Fibroblast of skin of scalp (primary cell): ENCODE measurements at places on chromosomes 4 and X.

GRCh38 chrX:54422168-54422567, 18.0 kb upstream of the TSR2 start:
- DNase-seq = no peak

DNA sequence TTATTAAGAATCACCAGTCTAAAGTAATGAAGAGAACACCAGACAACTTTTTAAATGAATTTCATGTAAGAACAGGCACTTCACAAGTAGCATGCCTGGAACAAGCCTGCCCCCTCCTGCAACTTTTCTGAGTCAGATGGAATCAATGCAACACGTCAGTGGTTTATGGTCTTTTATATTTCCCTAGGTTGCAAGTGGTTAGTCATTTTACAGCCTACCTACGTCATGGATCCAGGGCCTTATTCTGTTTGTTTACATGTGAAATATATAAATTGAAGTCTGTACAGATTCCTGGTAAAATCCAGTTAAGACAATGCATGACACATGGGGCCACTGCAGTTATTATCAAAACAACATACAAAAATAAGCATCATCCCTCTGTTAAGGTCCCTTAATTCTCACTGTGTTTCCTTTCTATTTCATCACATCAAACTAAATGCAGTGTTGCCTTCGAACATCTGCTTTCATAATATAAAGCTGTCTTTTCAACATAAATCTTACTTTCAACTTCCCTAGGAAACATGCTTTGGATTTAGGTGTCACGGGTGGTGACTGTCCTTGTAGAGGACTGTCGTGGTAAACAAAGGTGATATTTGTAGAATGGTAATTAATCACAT, 309.3 kb downstream of the FRMPD4 start:
- DNase-seq = peak; percentile 84

- DNase-seq = no peak
Observed at GRCh38 chrX:1397441-1398270, 5.7 kb upstream of the SLC25A6 start.

DNA sequence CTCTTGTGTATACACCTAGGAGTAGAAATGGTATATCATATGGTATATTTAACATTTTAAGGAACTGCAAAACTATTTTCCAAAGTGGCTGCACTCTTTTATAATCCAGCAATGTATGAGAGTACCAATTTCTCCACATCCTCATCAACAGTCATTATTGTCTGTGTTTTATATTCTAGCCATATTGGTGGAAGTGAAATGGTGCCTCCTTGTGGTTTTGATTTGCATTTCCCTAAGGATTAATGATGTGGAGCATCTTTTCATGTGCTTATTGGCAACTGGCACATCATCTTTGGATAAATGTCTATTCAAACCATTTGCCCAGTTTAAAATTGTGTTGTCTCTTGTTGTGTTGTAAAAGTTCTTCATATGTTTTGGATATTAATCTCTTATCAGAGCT, 9.6 kb downstream of the BMP15 start:
- DNase-seq = peak; percentile 4

- DNase-seq = no peak
Observed at GRCh38 chr4:55903577-55903976, 45.2 kb upstream of the CEP135 start.

- no peak for DNase-seq
Observed at GRCh38 chrX:143472347-143472938, 44.8 kb downstream of the SPANXN3 start.
